Left hindlimb (tissue), 1 donor: ENCODE measurements at places on chromosomes 7 and 10.

DNA sequence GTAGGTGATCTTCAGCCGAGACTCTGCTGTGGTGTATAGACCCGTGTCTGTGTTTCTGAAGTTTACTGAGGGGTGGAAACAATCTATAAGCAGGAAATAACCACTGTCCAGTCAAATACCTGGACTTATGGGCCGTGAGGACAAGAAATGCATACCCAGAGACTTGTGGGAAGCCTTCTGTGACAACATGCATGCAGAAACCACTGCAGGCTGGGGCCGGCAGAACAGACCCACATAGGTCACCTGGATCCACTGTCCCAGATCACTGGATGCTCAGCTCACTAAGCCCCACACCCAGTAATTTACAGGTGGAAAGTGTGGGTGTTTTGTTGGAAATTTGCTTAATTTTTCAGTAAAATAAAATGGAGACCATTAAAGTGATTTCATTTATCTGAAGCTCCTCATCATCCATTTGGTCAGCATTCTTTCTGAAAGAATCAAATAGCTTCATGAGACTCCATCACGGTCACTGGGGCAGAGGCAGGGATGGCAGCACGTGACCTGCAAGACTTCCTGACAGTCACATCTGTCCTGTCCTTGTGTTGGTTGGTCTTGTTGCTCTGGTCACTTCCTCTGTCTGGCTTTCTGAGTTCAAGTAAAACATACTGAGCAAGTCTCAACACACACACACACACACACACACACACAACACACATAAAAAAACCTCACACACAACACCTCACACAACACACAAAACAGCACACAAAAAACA, 108.3 kb downstream of the TNS3 start:
- no peak for DNase-seq

DNA sequence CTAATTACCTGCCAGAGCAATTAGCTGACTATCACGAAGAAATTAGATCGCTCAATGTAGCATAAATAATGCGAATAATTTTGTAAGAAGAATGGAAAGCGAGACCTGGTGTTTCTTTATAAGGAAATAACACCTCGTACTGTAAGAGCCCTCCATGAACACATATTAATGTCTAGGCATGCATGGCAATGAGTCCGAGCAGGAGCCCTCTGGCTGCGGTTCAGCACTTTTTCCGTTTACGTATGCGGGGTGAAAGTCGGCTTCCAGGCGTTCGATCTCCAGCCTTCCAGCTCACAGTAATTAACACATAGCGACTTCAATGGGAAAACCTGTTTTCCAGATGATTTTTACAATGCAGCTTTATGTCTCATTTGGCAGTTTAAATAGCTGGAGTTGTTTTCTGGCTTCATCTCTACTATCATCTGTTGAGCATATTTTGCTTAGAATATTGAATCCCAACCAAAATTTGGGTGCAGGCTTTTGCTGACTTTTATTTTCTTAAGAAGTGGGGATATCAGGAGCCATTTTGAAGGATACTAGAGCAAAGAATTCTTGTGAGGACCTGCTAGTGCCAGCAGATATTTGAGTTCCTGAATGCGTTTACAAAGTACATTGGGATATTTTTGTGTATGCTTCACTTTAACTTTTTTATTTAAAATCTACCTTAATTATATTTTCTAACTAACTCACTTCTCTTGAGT, 7.2 kb upstream of the SP8 start:
- DNase-seq, result no peak

- no peak for DNase-seq
These were observed 139.6 kb downstream of the ADAM22 start for GRCh38 chr7:88073626-88074025.

DNA sequence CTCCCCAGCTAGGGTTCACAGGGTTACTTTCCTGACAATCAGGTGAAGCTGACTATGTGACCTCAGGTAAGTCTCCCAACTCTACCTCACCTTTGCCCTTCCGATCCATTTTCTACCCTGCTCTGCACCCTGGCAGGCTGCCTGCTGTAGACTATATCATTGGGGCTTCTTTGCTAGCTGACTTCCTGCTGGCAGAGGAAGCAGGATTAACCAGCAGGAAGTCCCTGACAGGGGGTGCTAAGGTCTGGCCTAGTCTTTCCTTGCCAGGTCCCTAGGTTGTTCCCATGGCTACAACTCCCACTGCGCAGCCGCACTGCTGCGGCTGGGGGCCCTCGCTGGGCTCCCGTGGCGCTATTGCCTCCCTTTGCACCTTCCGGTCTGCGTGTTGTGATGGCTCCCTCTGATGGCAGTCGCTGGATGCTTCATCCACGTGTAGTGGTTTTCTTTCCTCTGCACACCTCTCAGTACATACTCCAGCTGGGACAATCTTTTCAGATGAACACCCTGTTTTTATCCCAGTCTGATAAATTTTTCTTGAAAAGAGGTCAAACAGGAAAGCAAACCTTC, 365.9 kb downstream of the REEP3 start:
- DNase-seq, result no peak

DNA sequence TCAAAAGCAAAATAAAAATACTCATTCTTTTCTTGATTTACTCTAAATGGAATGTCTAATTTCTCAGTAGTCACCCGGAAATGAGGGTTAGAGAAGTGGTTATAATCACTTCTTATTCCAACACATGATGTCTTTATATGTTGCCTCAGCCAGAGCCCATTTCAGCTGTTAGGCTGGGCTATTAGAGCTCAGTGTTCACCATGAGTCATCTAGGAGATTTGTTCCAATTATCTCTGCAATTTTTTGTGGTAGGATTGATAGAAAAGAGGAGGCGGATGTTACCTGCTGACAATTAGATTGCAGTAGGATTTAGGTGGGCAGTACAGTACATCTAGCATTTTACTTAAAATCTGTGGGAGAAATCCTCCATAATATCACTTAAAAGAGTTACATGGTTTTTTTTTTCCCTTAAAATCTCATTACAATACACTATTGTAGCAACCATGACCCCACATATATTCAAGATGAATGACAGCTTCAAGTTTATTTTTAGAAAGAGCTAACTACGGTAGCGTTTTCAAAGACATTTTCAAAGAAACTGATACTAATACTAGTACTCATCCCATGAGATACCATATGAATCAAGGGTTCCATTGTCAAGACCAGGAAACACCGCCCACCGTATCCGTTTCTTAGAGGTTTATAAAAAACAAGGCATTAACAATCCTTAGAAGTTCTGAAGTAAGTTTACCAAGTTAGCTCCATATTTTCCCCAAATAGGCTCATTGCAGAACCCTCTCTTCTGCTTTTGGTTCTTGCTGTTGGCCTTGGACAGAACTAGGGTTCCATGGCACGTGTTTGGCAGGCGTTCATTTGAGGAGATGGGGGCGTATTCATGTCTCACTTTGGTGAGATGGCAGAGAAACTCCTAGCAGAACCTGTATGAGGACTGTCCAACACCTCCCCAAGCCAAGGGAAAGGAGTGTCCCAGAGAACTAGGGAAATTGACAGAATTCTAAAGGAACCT, 10.4 kb downstream of the CPA2 start:
- DNase-seq, result no peak

DNA sequence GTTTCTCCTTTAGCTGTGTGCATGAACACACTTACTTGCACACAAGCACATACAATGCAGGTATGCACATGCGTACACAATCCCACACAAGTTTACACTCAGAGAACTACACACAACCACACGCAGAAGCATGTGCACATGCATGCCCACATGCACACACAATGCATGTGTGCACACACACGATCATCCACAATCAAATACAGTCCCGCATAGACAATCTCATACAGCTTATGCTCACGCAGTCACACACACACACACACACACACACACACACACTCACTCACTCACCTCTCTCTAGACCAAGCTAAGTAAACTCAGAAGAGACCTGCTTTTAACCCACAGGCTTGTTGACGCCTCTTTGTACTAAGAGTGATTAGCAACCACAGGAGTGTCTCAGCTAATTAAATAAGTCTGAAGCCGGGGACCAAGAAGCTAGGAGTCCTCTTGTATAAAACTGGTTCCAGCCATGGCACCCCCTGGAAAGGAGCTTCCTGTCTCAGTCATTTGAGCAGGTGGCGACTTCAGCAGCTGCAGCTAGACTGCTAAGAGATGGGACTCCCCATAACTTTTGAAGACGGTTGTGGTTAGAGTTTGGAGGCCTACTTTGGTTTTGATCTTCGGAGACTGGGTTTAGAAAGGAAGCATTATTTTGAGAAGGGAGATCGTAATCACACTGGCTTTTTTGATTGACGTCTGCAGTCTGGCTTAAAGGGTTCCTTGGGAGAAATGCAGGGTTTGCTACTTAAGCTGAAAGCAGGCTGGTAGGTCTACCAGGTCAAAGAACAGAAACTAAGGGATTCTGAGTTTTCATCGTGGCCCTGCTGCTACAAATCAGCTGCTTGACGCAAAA, 82.3 kb upstream of the ADRB1 start:
- no peak for DNase-seq

GRCh38 chr7:92641921-92642511, 51.8 kb upstream of the FAM133B start:
- no peak for DNase-seq

- DNase-seq, result peak; percentile 74
These were observed 1.1 kb upstream of the ITGB8 start for GRCh38 chr7:20329389-20330238.

DNA sequence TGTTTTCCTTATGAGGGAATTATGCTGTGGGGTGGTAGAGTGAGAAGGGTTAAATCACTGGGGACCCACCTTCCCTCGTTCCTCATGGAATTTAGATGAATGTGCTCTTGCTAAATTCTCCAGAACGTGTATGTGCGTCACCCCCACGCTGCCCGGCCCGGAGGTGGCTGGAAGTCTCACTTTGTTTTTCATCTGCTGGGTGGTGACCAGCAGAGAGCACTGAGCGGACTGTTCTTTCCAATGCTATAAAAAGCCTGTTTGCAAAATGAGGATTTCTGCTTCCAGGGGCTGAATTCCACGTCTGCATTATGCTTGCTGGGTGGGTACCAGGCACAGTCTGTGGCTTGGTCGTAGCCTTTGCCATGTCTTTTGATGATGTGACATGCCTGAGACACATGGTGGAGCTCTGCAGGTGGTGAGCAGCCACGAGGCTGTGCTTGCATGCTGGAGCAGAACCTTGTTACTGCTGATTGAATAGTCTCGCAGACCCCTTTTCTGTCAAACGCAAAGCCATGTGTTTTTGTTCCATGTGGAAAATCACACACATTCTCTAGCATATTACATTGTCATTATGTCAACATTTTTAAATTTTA, 31.9 kb upstream of the INSYN2A start:
- no peak for DNase-seq

DNA sequence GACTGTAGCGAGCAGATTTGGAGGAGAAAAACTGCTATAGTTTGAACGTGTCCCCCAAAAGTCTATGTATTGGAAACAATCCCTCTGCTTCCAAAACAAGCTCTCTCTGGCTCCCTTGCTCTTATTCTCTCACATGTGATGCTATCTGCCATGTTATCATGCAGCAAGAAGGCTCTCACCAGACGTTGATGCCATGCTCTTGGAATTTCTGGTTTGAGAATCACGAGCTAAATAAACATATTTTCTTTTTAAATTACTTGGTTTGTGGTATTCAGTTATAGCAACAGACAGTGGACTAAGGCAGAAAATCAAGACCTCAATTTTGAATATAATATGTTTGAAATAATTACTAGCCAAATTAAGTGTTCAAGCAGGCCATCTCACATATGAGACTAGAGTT, 17.5 kb upstream of the GNAT3 start:
- no peak for DNase-seq

DNA sequence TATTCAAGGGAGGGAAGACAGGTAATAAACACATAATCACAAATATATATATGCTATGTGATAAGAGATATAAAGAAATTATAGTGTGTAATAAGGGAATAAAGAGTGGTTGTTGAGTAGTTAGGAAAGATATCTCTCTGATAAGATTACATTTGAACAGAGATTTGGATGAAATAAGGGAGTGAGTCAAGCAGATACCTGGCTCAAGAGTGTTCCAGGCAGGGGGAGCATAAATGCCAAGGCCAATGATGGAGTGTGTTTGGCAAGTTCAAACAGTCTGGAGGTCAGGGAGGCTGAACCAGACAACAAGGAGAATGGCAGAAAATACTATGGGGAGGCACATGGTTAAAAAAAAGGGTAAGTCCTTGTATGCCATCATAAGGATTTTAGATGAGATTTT, 4.8 kb upstream of the GNAI1 start:
- no peak for DNase-seq

DNA sequence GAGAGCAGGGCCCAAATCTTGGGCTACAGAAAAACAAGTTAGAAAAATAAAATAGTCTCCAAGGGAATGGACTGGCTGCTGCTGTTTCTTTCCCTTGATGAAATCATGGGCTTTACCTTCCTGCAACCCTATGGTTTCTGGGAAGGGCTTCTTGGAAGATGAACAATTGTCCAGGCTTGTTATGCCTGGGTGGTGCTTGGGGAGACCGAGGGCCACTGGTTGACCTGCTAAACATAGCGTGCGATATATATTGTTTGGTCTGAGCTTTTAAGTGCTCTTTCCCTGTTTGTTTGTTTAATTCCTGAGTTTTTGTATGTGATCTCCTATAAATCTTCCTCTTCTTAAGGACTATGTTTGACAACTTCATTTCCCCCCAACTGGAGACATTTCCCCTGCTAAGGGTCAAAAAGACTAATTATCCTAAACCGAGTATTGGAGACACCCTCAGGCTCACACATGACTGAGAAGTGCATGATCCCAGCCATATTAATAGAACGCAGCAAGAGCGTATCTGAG, 37.9 kb downstream of the SLC25A28 start:
- DNase-seq, result no peak

- DNase-seq, result no peak
These were observed 163.8 kb downstream of the SORCS3 start for GRCh38 chr10:104804880-104805279.

DNA sequence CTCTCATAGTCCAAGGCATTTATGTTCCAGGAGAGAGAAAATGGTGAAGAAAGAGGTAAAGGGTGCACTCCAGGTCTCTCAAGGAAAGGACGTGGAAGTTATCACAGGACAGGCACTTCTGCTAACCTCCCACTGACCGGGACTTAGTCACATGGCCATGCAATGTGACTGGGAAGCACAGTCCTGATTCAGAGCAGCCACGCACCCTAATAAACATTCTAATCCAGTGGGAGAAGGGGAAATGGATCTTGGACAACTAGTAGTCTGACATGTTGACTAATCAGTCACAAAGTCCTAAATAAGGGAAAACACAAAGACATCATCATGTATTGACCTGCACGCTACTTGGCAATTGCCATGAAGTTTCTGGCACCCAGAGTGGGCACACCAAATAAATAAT, 417.5 kb upstream of the ZMIZ1 start:
- no peak for DNase-seq

GRCh38 chr7:145212050-145212449, 376.2 kb upstream of the TPK1 start:
- DNase-seq, result no peak

- DNase-seq, result no peak
These were observed 51.0 kb downstream of the ARL5B start for GRCh38 chr10:18710201-18710653.
